ENCODE measurements at places on chromosomes 11 and 22. TPM values are rescaled to one million over a fixed set of nuclear protein-coding genes. Genes with fewer than 3 reads are reported as not detected.

The FIBIN gene
- 7.2 TPM for polyA plus RNA-seq

The AQP11 gene
- polyA plus RNA-seq = 1.1 TPM

The NXPE1 gene
- 0.08 TPM for polyA plus RNA-seq

The SEC14L2 gene
- 0.38 TPM for polyA plus RNA-seq

The INS gene
- polyA plus RNA-seq = 2.8 TPM

The DEUP1 gene
- not detected for polyA plus RNA-seq

The KRTAP5-10 gene
- polyA plus RNA-seq = not detected

The KCNE3 gene
- polyA plus RNA-seq = 0.21 TPM

The SLC17A6 gene
- polyA plus RNA-seq = not detected

The TUB gene
- polyA plus RNA-seq = 0.39 TPM

The FGF19 gene
- not detected for polyA plus RNA-seq
